ENCODE measurements at places on chromosomes 2 and 18. TPM values are rescaled to one million over a fixed set of nuclear protein-coding genes. Genes with fewer than 3 reads are reported as not detected.

The SLC19A3 gene
- 80.8 TPM for polyA plus RNA-seq

The ALLC gene
- polyA plus RNA-seq: not detected

The DRC1 gene
- 0.76 TPM for polyA plus RNA-seq

The CMPK2 gene
- polyA plus RNA-seq: 13.3 TPM

The UGT1A5 gene
- polyA plus RNA-seq: 0.15 TPM

The CRYBA2 gene
- polyA plus RNA-seq: 13.3 TPM

The SERPINB13 gene
- polyA plus RNA-seq: not detected

The CCDC74B gene
- polyA plus RNA-seq: 3.1 TPM

The TDRD15 gene
- polyA plus RNA-seq: not detected
